ENCODE measurements at places on chromosomes 1 and 21.

- no peak for DNase-seq
Measured at GRCh38 chr1:160542303-160542945, 19.4 kb upstream of the SLAMF6 start.

GRCh38 chr1:93350875-93351274 is 5.2 kb downstream of the DR1 start:
- DNase-seq, result no peak

DNA sequence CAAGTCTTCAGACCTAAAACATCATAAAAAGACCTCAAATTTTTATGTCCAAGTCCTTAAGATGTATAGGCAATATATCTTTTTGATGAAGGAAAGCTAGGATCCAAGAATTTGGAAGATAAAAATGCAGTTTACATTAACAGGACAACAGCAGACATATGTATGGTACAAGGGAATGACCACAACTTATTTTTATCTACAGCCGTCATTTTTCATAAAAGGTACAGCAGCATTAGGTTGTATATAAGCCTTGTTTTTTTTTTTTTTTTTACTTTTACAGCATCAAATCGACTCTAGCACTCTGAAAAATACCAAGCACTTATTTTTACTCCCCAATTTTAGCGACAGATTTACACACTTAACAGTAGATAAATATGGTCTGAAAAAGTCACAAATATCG is 1.3 kb downstream of the SRSF10 start:
- no peak for DNase-seq

DNA sequence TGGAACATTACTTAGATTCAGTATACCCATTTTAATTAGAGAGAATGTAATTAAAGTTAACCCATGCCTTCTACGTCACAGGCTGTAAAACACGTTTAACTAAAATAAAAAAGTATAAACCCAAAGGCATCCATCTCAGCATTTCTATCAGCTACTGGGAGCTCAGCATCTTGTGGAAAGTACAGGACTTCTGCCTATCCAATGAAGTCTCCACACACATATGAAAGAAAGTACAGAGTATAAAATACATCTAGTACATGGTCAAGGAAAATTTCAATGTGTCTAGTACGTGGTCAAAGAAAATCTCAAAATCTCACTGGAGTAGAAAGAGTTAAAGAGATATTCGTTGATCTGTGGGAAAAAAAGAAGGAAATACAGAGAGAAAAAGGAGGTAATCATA is 141.4 kb upstream of the ZNHIT6 start:
- no peak for DNase-seq

DNA sequence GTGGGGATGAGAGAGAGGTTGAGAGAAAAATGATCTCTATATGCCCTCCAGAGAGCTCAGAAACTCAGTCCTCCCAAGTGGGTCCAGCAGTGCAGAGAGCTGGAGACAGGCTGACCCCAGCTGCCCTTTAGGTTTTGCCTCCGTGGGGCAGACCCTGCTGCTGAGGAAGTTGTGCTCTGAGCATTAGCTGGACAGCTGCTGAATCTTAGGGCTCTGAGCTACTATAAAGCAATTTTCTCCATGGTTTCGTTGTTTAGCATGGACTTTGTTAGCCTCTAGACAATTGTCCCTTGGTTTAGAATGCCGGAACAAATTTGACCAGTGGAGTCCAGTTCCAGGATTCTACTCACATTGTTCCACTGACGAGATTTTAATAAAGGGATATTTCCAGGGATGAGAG is 22.1 kb downstream of the BATF3 start:
- no peak for DNase-seq

GRCh38 chr1:183034682-183035081 is 11.5 kb downstream of the LAMC1 start:
- DNase-seq, result no peak

- no peak for DNase-seq
Measured at GRCh38 chr1:205554026-205554811, 49.8 kb downstream of the CDK18 start.

DNA sequence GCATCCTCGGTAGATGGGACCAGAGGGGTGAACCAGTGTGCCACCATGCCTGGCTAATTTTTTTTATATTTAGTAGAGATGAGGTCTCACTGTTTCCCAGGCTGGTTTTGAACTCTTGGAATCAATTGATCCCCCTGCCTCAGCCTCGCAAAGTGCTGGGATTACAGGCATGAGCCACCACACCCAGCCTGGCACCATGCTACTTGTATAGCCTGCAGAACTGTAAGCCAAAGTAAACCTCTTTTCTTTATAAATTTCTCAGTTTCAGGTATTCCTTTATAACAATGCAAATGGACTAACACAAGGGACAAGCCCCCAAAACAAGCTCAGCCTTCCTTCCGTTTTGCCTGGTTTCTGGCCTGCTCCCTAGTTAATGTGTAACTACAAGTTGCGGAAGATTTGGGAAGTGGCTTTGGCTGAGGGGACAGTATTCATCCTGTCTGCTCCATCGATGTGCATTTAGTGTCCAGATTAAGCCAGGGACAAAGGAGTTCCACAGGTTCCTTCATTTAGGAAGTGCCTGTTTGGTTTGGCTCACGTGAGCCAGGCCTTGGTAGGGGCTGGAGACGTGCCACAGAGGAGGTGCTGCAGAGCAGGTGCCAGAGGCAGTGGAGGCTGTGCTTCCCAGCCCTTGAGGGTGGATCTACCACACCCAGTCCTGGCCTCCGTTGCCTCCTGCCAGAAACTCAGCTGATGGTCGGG is 4.4 kb downstream of the AVPR1B start:
- DNase-seq, result no peak

DNA sequence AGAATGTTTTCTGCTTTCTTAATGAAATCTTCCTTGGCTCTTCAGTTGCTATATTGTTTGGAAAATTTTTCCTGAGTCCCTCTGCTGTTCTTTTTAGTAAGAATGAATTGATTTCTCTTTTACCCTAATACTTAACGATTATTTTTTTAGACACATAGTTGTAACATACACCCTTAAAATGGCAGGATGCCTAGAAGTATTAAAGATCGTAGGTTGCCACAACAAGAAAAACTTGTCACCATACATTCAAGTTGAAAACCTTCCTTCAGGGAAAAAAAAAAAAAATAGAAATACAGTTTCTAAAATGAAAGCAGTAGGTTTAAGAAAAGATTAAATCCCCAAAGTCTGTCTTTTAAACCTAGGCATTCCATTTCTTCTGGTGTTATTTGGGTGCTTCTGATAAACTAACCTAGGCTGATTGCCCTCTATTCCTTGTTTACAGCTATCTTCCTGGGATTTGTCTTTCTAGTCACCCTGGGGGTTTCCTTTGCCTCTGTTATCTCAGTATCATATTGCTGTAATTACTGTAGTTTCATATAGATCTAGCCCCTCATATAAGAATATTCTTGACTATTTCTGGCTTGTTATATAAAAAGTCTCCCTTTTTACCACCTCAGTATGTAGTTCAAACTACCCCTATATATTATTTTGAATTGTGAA is 16.8 kb downstream of the SUCO start:
- no peak for DNase-seq

DNA sequence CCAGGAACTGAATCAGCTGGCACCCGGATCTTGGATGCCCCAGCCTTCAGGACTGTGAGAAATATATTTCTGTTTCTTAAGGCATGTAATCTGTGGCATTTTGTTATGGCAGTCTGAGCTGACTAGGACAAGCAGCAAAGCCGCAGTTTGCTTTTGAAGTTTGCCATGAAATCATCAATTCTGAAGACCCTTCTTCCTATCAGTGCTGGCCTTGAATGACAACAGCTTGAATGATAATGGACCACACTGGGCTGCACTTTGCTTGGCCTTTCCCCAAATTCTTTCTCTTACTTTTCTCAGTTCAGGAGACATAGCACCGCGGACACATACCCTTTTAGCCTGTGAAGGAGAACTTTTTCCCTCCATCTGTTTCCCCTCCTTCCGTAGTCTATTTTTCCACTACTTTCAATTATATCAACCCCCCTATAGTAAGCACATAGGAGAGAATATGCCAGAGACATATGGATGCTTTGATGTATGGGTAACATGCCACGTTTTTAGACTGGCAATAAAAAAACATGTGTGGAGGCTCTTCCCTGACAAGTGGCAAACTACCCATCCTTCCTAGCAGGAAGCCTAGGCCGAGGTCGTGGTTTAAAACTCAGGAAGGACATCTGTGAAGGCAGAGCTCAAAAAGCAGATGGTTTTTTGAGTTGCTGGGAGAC is 42.9 kb downstream of the HLX start:
- DNase-seq, result no peak

DNA sequence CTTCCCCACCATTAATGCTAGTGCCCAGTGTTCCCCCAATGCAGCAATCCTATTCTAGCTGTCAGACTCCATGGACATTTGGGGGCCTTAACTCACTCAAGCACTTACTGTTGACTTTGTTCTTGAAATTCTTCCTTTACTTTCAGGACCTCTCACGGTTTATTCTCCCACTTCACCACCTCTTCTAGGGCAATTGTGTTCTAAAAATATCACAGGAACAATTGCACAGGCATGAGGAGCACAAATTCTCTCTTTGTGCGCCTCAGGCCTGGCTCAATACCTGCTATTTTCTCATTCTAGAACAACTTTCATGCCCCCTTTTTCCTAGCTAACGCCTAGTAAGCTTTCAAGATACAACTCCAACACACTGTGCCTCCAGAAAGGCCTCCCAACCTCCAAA is 7.3 kb downstream of the MAB21L3 start:
- DNase-seq, result no peak

GRCh38 chr21:44544566-44544965 is 4.6 kb upstream of the KRTAP10-1 start:
- no peak for DNase-seq

- DNase-seq, result no peak
Measured at GRCh38 chr1:207844371-207844770, 66.6 kb downstream of the CD34 start.

- DNase-seq, result no peak
Measured at GRCh38 chr1:11787251-11787803, 18.4 kb downstream of the MTHFR start.

- DNase-seq, result no peak
Measured at GRCh38 chr21:45579383-45580180, 37.3 kb upstream of the SLC19A1 start.

DNA sequence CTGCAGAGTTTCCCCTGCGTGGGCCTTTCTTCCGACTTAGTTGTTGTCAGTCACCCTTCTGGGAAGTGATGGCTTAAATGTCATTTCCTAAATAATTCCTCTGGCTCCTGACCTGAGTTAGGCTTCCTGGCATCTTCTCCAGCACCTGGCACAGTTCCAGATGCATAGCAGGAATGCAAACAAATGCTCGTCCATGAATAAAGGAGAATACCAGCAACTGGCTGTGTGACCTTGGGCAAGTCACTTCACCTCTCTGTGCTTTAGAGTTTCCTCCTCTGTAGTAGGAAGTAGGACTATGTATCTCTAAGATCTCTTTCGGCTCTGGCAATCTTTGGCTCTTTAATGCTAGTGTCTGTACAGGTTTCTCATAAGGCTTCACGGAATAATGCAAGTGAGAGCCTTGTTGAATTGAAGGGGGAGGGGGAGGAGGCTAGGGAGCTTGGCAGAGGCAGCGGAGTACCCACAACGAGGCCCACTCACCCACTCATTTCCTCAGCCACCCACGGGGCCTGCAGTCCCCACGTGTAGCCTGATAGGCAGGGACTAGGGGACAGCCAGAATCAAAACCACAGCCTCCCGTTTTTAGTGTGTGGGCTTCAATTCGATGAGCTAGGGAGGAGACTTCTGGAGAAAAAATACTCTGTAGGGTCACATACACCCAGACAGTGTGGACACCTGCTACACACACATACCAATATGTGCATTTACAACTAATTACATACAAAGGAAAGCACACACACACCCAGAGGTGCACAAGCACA is 48.1 kb downstream of the TENT5C start:
- DNase-seq, result no peak

GRCh38 chr21:34132202-34132601 is 58.8 kb downstream of the MRPS6 start:
- no peak for DNase-seq

DNA sequence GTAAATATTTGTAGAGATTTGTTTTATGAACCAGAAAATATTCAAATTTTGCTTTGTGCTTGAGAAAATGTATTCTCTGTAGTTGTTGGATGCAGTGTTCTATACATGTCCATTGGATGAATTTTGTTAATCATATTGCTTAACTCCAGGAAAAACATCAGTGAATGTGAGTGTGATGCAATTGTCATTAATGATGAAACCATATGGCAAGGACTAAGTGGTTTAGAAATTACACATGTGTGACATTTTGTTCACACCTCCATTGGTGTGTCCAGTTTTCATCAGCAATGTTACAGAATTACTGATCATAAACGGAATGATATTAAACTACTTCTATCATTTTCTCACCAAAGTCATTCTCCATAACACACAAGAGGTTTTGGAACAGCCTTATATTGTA is 151.8 kb upstream of the ST6GALNAC5 start:
- no peak for DNase-seq

DNA sequence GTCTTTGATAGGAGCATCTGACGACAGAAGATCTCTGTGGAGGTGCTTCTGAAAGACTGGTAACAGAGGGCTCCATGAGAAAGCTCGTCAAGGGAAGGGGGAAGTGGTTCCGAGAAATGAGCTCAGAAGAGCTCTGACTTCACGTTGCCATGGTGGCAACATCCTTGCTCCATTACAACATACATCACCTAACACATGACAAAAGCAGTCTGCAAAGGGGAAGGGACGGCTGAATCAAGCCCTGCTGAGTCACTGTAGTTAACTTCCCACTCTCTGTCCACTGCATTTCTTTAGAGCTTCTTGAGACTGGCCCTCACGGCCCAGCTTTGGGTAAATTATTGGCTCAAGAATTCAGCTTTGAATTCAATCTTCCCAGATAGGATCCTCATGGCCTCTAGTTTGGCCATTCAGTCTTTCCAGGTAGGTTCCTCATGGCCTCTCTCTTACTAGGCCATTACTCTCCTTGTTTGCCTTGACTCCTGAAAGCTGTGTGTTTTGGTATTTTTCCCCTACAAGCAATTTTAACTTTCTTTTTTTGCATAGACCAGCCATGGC is 88.0 kb upstream of the ZNF648 start:
- DNase-seq, result no peak

GRCh38 chr21:38244885-38245869 is 11.6 kb upstream of the KCNJ15 start:
- no peak for DNase-seq

DNA sequence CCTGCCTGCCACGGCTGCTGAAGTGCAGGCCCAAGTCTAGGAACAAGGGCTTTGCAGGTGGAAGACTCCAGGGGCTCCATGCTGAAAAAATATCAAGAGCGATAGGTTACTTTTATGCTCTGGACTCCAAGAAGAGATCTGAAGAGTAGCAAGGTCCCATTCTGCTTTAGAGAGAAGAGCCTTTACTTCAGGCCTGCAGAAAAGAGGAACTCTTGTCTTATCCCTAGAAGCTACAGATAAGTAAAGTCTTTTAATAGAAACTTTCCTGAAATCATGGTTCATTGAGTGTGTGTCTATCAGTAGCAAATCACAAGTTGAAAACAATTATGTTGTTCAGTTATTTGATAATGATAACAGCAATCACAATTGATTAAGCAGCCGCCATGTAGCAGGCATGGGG is 113.3 kb downstream of the TNR start:
- no peak for DNase-seq

GRCh38 chr1:25989440-25990234 is 8.2 kb downstream of the PAFAH2 start:
- DNase-seq, result no peak

All from stimulated activated CD8-positive, alpha-beta memory T cell treated with anti-CD3 and anti-CD28 coated beads, Interleukin-4, amount 100 ng/mL, for 1 hour (primary cell).